ENCODE measurements at places on chromosomes 12 and 14.

GRCh38 chr12:92294676-92295440, 149.2 kb upstream of the BTG1 start:
- no peak for DNase-seq

DNA sequence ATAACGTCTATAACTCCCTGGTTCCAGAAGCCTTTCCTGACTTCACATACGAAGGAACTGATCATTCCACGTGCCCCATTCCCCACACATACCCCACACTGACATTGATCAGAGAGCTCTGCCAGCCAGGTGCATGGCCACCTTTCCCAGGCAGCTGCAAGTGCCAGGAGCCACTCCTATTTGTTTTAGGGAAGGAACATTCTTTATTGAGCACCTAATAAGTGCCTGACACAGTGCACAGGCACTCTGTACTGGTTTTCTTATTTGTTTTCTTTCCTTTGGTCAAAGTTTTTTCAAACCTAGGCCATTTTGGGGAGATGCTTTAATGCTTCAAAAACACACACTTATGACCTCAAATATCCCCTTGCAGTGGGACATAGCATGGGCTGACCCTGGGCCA, 50.0 kb downstream of the PITPNM2 start:
- no peak for DNase-seq

DNA sequence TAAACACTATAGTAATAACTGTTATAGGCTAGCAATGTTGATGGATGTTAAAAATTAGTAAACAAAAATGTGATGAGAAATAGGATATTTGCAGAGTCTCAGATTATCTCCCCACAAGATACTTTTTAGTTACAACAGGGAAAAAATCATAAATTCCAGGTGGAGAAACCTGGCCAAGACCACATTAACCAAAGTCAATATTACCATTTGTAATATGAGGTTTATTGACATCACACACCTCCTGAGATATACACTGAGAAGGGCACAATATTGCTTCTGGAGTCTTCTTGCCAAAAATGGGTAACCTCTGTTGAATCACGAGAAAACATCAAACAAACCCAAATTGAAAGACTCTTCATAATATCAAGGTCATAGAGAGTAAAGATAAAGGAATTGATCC, 72.3 kb upstream of the AMIGO2 start:
- DNase-seq = no peak

- peak; percentile 36 for DNase-seq
Measured at GRCh38 chr14:75559451-75560222, 18.8 kb upstream of the FLVCR2 start.

DNA sequence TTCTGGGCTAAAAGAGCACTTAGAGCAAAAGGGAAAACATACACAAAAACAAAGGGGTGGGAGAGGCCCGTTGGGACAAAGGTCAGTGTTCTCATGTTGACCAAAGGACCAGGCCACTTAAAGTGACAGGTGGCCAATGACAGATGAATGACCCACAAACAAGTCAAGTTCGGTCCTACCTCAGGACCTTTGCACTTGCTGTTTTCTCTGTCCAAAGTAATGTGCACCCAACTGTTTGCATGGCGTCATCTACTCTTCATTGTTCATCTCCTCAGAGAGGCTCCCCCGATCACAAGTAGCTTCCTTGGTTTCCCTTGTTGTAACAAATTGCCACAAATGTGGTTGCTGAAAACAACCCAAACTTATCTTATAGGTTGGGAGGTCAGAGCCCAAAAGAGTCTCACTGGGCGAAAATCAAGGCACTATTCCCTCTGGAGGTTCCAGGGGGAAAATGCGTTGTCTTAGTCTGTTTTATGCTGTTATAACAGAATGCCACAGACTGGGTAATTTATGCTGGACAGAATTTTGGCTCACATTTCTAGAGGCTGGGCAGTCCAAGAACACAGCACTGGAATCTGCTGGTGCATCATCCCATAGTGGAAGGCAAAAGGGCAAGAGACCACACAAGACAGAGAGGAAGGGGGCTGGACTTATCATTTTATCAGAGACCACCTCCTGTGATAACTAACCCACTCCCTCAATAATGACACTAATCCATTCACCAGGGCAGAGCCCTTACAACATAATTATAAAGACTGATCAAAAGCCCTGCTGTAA, 23.9 kb downstream of the CLMN start:
- no peak for DNase-seq

DNA sequence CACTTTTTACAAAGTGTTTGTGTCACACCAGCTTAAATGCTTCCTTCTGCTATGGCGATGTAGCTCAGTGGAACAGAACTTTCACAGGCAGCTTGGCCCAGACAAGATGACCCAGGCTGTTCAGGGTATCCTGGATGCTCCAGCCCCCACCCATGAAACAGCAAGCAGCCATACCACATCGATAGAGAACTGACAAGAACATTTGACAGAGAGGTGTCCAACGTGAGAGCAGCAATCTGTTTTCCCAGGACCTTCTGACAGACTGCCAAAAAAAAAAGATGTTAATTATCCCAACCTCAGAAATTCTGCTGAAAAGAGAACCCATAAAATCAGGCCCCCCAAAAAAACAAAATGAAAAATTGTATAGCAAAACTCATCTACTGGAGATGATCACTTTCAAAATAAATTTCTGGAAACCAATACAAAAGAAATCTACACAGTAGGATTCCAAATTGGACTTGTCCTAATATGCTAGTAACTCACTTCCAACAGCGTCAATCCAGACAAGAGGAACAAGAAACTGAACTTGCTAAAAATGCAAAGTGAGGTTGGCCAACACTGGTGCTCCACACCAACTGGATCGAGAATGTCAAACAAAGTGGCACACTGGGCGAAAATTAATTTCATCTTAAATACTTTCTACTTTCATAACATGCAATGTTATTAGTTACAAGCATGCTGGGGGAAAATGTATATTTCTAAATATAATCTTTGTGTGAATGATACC, 118.8 kb downstream of the DPF3 start:
- DNase-seq = no peak

GRCh38 chr14:61498303-61498702, 176.9 kb downstream of the PRKCH start:
- DNase-seq = peak; percentile 38

- no peak for DNase-seq
Measured at GRCh38 chr14:105167303-105168092, 1.1 kb downstream of the JAG2 start.

DNA sequence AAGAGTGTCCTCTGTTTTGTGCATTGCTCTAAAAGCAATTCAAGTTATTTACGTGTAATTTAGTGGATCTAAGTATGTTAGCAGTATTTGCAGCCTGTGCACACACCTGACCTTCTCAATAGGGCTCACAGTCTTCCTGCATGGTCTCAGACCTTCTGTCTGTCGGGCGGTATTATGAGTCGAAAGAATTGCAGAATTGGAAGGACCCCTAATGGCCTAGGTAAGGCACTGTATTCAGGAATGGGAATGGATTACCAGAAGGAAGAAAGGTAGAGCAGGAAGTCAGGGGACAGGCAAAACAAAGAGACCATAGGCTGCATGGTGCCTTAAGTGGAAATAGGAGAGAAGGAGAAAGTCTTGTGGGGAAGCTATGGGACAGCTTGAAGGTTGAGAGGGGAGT, 341.6 kb downstream of the VRK1 start:
- no peak for DNase-seq

GRCh38 chr12:31629756-31630732, 29.4 kb upstream of the ETFBKMT start:
- DNase-seq = peak; percentile 74

DNA sequence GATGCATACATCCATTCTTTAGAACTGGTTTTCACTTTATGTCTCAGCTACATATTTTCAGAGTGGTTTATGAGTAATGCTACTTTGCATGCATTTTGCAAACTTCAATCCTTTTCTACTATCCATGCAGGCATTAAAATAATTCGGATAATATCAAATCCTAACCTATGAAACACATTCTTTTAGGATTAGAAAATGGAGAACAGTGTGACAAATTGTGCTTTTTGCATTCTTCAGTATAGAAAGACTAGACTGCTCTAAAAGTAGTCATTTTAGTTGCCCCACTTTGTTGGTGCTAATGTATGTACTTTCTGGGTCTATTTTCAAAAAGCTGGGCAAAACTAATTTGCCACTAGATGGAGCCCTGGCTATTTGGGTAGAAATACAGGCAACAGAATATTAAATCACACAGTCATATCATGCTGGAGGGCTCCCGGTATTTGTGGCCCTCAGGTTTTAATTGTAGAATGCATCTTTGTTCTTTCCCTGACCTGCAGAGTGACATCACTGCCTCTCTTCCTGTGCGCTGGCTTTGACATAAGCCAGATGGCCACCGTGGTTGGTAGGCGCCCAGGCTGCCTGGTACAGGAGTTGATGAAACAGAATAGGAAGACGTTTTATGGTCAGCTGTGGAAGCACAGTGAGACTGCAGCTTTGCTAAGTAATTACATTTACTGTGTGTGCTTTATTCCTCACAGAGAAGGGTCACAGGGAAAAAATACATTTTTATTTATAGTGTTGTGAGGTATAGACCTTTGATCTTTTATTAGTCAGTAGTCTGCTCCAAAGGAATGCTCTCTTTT, 28.1 kb downstream of the MSRB3 start:
- peak; percentile 79 for DNase-seq

DNA sequence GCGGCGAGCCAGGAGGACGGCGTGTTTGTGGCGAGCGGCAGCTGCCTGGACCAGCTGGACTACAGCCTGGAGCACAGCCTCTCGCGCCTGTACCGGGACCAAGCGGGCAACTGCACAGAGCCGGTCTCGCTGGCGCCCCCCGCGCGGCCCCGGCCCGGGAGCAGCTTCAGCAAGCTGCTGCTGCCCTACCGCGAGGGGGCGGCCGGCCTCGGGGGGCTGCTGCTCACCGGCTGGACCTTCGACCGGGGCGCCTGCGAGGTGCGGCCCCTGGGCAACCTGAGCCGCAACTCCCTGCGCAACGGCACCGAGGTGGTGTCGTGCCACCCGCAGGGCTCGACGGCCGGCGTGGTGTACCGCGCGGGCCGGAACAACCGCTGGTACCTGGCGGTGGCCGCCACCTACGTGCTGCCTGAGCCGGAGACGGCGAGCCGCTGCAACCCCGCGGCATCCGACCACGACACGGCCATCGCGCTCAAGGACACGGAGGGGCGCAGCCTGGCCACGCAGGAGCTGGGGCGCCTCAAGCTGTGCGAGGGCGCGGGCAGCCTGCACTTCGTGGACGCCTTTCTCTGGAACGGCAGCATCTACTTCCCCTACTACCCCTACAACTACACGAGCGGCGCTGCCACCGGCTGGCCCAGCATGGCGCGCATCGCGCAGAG, 873 bp downstream of the PLXNC1 start:
- peak; percentile 23 for DNase-seq

Measured in RPMI7951 (cell line).